ENCODE measurements at places on chromosomes 4 and X.

DNA sequence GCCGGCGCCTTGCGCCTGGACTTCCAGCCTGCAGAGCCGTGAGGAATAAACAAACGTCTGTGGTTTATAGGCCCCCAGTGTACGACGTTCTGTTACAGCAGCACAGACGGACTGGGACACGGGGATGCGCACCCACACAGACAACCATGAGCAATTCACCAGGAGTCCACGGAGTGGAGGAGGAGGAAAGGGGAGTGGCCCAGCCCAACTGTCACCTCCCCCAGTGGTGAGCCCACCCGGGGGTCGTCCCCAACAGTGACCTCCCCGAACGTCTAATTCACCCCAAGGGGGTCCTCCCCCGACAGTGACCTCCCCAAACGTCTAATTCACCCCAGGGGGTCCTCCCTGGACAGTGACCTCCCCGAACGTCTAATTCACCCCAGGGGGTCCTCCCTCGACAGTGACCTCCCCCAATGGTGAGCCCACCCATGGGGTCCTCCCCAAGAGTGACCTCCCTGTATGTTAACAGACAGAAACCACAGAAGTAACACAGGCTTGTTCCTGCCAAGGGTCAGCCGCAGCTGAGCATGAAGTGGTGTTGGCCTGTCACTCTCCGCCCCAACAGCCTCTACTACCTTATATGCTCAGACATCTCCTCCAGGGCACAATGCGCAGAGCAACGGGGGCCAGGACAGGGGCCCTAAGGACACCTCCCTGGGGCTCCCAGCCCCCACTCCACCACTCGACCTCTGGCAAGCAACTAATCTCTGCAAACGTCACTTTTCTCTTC, 6.2 kb downstream of the GAK start:
- no peak for DNase-seq

- DNase-seq = no peak
Observed at GRCh38 chr4:27000820-27001219, 140.2 kb downstream of the STIM2 start.

- peak; percentile 63 for DNase-seq
Observed at GRCh38 chr4:157664726-157665125, 444.2 kb downstream of the GRIA2 start.

DNA sequence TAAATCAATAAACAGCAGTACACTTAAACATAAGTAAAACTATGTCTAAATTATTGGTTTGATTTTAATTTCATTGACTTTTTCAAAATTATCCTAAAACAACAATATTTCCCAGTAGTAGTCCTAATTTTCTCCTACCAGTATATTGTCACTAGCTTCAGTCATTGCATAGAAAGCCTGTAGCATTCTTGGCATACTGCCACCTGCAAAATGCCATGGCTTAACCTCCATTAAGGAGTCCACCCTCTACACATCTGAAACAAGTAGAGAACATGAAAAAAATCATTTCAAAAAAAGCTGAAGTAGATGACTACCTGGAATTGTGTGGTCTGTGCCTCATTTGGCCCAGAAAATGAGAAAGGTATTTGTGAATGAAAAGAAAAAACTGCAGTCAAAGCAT, 348.5 kb downstream of the INPP4B start:
- DNase-seq = peak; percentile 13

DNA sequence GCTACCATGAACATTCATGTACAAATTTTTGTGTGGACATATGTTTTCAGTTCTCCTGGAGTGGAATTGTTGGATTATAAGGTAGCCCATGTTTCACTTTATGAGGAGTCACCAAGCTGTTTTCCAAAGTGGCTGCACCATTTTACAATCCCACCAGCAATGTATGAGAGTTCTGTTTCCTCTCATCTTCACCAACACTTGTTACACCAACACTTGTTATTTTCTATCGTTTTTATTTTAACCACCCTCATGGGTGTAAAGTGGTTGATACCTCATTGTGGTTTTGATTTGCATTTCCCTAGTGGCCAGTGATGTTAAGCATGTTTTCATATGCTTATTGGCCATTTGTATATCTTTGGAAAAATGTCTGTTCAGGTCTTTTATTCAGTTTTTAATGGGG, 4.1 kb downstream of the EXOC1 start:
- DNase-seq = no peak

- DNase-seq = no peak
Observed at GRCh38 chr4:82275431-82276331, 98.1 kb downstream of the HNRNPD start.

- no peak for DNase-seq
Observed at GRCh38 chrX:118475903-118476302, 19.7 kb upstream of the DOCK11 start.

DNA sequence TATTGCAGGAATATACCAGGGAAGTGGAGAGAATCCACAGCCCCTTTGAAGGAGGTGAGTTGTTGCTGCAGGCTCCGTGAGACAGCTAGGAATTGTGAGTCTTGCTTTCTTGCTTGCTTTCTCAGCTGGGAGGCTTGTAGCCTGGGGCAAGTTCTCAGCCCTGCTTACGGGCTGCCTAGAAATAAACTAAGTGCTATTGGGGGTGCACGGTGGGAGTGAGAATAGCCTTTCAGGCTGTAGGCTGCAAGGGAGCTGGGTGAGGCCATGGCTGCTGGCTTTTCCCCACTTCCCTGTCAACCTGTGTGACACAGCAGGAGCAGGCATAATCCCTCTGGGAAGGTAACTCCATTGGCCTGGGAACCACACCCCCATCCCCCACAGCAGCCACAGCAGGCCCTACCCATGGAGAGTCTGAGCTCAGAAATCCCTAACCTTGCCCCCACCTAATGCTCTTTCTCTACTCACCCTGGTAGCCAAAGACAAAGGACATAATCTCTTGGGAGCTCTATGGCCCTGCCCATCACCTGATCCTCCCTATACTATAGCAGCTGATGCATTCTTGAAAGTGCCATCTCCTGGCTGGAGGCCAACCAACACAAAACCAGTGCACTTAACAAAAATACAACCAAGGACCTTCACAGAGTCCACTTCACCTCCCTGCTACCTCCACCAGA, 113.0 kb downstream of the MMRN1 start:
- DNase-seq = no peak

DNA sequence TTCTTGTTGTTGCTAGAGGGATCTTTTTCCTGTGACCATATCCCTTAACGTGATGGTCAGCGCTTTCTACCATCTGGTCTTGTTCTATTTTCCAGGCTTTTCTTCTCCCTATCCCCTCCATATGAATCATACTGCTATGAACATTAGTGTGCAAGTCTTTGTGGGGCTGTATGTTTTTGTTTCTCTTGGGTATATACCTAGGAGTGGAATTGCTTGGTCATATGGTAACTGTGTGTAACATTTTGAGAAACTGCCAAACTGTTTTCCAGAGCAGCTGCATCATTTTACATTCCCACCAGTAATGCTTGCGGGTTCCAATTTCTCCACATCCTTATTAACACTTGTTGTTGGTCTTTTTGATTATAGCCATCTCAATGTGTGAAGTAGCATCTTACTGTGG, 121.4 kb downstream of the SPRY1 start:
- DNase-seq = peak; percentile 14

- peak; percentile 69 for DNase-seq
Observed at GRCh38 chrX:101057093-101057714, 5.3 kb upstream of the TRMT2B start.

DNA sequence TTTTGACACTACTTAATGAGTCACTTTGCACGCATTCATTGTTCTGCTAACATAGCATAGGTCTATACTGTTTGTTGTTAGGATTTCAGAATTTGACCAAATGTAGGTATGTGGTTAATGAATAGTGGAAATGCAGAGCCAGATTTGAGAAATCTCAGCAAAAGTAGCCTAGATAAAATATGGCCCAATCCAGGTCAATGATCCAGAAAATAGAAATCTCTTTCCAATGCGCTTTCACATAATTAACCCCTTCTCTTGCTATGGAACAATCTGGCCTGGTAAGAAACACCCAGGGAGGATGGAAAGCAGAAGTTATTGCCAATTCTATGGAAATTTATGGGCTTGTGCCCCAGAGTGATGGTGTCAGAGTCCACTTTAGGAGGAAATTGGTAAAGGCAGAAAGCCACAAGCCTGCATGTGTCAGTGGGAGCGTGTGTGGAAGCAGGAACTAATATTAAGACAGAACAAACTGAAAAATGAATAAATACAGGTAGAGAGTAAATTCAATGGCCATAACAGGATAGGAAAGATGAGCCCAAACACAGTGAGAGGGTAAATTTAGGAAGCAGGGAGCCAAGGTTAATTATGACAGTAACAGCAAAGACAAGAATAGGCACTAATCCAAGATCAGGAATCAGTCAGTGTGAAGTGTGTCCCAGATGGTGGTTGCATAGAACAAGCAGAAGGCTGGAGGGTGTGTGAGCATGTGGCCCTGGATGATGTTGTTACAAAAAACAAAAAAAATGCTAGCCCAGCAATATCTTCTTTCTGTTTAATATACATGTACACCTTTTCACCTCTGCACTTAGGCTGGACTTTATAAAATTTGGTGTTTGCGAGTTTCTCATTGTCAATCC, 102.9 kb downstream of the SYTL5 start:
- no peak for DNase-seq

DNA sequence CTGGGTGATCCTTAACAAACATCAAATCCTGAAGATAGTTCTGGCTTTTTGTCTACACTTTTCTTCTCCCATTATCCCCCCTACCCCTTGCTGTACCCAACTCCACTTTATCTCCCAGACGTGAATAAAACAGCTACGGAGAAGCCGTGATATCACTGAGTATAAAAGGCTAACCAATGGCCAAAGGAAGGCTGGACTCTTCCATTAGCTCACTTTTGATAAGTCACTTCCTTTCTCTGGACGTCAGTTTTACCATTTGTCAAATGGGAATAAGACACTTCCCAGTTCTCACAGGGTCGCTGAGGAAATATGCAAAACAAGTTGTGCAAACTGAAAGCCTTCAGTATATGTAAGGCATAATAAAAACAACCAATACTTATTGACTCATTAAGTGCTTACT, 38.6 kb upstream of the EDA2R start:
- DNase-seq = peak; percentile 14

GRCh38 chr4:3765271-3766035, 732 bp upstream of the ADRA2C start:
- DNase-seq = peak; percentile 49

GRCh38 chrX:103503163-103503852, 16.0 kb downstream of the RAB40A start:
- DNase-seq = peak; percentile 56

GRCh38 chr4:3262208-3263052, 13.5 kb downstream of the MSANTD1 start:
- no peak for DNase-seq

DNA sequence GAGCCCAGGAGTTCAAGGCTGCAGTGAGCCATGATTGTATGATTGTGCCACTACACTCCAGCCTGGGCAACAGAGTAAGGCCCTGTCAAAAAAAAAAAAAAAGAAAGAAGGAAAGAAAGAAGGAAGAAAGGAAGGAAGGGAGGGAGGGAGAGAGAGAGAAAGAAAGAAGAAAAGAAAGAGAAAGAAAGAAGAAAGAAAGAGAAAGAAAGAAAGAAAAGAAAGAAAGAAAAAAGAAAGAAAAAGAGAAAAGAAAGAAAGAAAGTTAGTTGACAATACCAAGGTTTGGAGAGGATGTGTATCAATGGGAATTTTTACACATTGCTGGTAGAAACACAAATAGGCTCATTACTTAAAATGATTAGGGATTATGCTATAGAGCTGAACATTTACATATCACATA, 19.8 kb downstream of the RADX start:
- no peak for DNase-seq

GRCh38 chr4:158769175-158769921, 522 bp downstream of the FNIP2 start:
- peak; percentile 28 for DNase-seq

DNA sequence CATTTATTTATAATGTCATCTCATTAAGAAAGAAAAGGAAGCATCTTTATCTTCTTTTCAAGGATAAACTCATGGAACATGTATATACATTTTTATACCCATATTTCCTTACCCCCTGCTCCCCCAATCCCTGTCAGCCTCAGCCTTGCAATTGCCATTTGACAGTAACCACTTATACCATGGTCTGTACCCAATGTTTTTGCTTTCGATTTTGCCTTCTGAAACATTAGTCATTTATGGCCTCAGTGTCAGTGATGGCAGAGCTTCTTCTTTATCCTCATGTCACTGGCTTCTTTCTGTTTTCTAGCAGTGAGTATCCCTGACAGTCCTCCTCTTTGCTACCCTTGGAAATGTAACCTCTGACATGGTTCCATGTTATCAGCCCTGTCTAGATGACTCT, 228.4 kb downstream of the SPRY1 start:
- DNase-seq = no peak

- DNase-seq = peak; percentile 40
Observed at GRCh38 chr4:135238940-135239339, 1037.4 kb upstream of the PABPC4L start.

- DNase-seq = no peak
Observed at GRCh38 chr4:38531141-38531727, 132.8 kb upstream of the KLF3 start.

- DNase-seq = no peak
Observed at GRCh38 chr4:74926007-74926406, 6.9 kb upstream of the PARM1 start.

DNA sequence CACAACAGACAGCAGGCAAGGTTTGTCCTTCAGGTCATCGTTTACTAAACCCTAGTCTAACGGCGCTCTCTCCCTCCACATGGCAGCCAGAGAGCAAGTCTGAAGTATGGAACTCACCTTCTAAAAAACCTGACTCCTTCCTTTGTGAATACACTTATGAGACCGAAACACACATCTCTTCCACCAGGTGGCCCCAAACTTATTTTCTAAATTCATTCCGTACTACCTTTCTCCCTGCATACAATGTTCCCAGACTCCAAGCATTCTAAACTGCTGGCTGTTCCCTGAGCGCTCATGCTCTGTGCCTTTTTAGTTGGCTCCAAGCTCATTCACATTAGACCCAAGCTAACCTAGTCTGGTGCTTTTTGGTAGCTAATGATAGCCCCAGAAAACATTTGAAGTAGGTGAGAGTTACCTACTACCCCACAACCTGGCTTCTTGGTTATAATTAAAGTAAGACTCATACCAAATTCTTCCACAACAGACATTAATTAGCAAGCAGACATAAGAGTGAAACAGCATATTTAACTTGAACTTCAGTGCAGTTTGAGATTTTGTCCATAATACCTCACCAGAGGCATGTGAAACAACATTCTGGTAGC, 67.6 kb upstream of the DCLK2 start:
- DNase-seq = peak; percentile 73

DNA sequence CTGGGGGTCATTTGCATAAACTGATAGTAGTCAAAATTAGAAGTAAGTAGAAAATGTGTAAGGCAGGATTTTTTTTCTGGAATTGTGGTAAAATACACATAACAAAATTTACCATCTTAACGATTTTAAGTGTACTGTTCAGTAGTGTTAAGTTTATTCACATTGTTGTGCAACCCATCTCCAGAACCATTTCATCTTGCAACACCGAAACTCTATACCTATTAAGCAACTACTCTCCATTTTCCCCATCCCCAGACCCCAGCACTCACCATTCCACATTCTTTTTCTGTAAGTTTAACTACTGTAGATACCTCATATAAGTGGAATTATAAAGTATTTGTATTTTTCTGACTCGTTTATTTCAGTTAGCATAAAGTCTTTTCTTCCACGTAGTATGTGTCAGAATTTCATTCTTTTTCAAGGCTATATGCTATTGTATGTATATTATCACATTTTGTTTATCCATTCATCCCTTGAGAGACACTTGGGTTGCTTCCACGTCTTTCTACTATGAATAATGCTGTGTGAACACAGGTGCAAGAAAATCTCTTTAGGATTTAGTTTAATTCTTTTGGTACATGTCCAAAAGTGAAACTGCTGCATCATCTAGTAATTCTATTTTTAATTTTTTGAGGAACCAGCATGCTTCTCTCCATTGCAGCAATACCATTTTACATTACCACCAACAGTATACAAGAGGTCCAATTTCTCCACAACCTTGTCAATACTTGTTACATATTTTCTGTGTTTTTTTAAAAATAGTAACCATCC, 39.1 kb upstream of the NSUN7 start:
- DNase-seq = peak; percentile 57

Measured in fibroblast of skin of right quadriceps (primary cell).